ENCODE measurements at places on chromosomes 16 and 17.

GRCh38 chr17:72011561-72011960, 109.3 kb upstream of the SOX9 start:
- DNase-seq = no peak

- no peak for DNase-seq
Observed at GRCh38 chr16:56478281-56479049, 27.1 kb downstream of the OGFOD1 start.

DNA sequence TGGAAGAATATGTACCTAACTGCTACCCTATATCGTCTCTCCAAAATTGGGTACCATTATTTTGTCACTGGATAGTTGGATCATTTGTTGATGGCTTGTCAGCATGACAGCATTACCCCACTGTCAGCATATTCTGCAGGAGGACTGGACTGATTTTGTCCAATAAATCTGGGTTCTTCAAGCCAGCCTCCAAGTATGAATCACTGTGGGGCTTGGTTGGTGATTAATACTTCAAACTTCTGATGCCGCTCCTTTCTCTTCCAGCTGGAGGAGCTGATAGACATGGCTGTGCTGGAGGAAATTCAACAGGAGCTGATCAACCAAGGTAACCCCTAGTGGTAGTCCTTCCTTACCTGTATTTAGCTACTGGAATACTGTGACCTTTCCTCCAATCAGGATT, 2.5 kb downstream of the RPAIN start:
- no peak for DNase-seq

DNA sequence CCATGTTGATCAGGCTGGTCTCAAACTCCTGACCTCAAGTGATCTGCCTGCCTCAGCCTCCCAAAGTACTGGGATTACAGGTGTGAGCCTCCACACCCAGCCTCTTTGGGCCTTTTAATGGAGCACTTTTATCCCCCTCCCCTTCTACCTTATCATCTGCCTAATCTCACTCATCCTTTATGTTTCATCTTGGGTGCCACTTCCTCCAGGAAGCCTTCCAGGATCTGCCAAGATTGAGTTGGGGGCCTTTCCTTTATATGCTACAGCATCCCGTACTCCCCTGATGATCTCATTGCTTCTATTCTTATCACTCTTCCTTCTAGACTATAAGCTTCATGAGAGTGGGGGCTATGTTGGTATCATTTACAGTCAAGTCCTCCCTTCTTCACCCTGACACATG, 192.8 kb upstream of the WSCD1 start:
- no peak for DNase-seq

DNA sequence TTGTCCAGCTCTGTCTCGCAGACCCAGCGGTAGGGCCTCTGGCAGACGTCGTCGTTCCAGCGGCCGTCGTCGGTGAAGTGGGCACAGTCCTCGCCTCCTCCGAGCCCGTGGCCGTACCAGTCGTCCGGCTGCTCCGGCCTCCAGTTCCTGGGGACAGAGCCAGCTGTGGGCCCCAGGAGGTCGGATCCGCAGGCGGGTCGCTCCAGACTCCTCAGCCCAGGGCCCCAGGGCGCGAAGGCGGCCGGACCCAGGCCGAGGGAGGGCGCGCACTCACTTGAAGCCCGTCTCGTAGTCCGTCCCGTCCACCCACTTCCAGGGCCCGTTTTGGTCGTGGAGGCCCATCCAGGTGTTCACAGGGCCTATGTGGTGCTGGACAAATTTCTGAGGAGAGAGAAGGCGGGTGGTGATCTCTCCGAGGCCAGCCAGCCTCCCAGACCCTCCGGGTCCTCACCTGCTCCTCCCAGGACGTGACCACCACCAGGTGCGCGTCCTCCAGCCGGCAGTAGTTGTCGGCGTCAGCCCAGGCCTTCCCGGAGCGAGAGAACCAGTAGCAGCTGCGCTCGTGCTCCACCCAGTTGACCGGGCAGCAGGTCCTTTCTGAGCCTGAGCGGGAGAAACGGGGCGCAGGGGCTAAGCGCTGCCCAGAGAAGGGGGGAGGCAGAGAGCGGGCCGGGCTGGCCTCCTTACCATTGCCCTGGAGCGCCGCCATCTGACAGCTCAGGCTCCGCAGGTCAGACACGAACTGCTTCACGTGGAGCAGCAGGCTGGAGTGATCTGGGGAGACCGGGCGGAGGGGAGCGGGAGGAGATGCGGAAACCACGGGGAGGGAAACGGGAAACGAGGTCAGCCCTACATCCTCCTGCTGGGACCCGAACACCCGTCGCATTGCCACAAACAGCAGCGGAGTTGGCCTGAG, 5.2 kb downstream of the ASGR1 start:
- DNase-seq = no peak

DNA sequence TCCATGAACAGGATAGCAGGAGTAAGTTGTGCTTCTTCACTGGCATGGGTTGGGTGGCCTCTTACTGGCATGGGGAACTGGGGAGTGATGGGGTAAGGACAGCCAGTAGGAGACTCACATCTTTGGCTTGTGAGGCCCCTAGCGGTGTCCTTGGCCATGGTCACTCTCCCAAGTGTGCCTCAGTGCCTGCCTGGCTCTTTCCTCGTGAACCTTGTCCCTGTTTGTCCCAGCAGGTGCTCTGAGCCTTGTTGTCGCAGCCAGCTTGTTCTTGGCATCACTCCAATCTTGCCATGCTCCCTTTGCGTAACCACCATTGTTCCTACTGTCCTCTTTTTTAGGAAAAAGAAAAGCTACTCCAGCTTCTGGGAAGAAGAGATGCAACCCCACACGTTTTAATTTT, 53.6 kb upstream of the SDK2 start:
- no peak for DNase-seq

- no peak for DNase-seq
Observed at GRCh38 chr16:89621698-89622409, 8.4 kb downstream of the DPEP1 start.

DNA sequence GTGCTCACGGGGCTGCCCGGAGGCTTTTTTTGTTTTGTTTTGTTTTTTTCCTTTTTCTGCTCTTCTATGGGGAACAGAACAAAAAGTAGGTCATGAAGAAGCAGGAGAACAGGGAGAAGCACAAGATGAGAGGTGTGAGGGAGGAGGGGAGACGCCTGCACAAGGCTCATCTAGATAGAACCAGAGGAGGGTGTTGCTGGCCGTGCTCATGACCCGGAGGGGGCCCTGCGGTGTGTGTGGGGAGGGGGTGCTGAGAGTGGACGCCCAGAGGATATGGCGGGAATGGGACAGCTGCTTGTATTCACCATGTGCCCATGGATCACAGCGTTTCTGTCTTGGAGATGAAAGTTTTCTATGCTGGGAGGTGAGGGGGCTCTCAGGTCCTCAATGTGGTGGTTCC, 183.7 kb downstream of the FOXL1 start:
- DNase-seq = no peak

- no peak for DNase-seq
Observed at GRCh38 chr16:52993179-52993578, 59.5 kb downstream of the CHD9NB start.

DNA sequence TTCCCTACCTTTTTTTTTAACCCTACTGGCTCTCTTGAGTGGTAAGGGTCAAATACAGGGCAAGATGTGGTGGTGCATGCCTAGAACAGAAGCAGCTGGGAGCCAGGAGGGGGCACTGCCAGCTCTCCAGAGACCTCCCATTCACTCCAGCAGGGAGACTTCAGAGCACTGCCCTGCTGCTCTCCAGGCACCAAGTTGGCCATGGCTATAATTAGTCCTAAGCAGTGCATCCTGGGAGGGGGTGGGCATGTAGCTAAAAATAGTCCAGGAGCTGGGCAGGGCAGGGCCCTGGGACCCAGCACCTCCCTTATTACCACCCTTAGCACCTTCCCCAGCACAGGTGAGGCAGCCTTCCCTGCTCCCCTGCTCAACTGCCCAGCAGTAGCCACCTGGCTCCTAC, 3.5 kb downstream of the CORO6 start:
- DNase-seq = peak; percentile 18

GRCh38 chr17:28499364-28499664, 6.8 kb upstream of the FOXN1 start:
- no peak for DNase-seq

- DNase-seq = no peak
Observed at GRCh38 chr17:18181358-18181757, 2.3 kb upstream of the ALKBH5 start.

GRCh38 chr17:1736348-1737281, 6.1 kb upstream of the SERPINF2 start:
- peak; percentile 35 for DNase-seq

GRCh38 chr16:84459533-84459894, 44.9 kb downstream of the MEAK7 start:
- no peak for DNase-seq

GRCh38 chr17:27952366-27952765, 59.2 kb upstream of the LYRM9 start:
- no peak for DNase-seq

GRCh38 chr17:67200727-67201301, 44.2 kb downstream of the HELZ start:
- DNase-seq = no peak

GRCh38 chr16:55437625-55438024, 41.4 kb upstream of the MMP2 start:
- DNase-seq = no peak

- DNase-seq = peak; percentile 15
Observed at GRCh38 chr17:7523033-7523432, 25.8 kb upstream of the TNFSF12 start.

- no peak for DNase-seq
Observed at GRCh38 chr16:72291531-72291981, 119.6 kb upstream of the PMFBP1 start.

- no peak for DNase-seq
Observed at GRCh38 chr17:20156196-20157000, 147.2 kb downstream of the SPECC1 start.

GRCh38 chr17:81656118-81656743, at the start of gene PDE6G:
Gene PDE6G (minus strand): TSS chr17:81656542. CDS start chr17:81653305, 3,237 bp downstream.
- DNase-seq = no peak

DNA sequence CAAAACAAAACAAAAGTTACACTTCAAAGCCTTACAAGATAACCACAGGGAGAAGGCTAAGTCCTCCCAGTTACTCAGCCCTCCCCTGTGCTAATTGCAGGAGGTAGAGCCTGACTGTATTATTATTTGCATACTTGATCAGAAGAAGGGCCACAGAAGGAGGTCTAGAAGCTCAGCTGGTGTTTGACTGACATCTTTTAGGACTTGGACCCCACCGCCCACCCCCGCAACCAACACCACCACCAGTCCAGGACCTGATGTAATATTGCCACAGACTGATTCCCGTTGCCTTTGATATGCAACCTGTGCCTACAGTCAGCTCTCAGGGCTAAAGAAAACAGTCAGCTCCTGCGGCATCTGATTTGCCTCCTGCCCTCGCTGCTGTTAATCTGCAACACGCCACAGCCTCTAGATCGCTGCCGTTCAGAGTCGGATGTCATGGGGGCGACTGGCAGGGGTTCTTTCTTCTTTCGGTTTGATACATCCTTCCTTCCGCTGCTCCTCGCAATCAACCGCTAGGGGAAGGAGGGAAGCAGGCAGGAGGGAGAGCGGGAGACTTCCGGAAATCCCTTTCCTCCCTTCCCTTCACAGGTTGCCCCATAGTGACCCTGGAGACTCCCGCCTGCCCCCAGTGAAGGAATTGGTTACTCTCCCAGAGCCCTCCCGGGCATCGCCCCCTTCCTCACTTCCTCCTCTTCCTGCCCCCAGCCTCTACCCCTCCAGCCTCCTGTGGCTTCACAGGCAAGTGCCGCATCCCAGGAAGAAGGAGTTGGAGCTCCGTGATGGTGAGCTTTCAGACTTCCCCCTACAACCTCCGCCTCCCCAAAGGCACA, 90.5 kb upstream of the SOX9 start:
- DNase-seq = no peak

DNA sequence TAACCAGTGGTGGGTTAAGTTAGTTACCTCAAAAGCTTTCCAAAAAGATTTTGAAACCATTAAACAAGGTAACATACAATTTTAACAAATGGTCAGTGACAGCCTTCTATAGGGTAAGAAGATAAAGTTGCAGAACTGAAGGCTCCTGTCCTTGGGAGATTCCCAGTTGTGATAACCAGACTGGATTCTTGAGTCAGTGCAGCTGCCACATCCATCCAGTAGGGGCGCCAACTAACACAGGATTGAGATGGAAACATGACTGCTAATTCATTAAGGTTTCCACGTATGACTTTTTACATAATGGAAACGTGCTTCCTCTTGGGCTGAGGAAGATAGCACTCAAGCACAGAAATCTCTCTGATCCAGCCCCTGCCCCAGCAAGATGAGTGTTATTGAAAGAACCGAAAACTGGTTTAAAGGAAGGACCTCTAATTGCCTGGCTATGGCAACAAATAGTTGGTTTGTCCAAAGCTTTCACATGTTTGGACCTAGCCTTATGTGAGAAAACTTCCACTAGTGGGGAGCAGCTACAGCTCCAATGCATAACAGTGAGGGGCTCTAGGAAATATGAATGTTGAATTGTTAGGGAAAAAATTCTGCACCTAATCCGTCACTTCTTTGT, 269.8 kb upstream of the MYOCD start:
- no peak for DNase-seq

DNA sequence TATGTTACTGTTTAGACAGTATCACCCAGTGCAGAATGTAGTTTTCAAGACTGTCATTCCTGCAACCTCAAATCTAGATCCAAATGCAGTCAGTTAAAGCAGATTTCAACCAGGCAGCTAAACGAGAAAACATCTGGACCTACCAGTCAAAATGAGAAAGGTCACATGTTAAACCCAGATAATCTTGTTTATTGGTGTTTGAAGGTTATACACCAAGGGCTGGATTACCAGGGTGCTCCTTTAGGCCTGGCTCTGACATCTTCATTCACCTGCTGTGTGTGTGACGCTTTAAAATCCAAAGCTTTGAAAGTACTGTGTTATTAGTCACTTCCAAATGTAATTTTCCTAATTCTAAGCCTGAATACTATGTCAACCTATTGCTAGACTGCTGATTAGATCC, 54.9 kb downstream of the IKZF3 start:
- no peak for DNase-seq

DNA sequence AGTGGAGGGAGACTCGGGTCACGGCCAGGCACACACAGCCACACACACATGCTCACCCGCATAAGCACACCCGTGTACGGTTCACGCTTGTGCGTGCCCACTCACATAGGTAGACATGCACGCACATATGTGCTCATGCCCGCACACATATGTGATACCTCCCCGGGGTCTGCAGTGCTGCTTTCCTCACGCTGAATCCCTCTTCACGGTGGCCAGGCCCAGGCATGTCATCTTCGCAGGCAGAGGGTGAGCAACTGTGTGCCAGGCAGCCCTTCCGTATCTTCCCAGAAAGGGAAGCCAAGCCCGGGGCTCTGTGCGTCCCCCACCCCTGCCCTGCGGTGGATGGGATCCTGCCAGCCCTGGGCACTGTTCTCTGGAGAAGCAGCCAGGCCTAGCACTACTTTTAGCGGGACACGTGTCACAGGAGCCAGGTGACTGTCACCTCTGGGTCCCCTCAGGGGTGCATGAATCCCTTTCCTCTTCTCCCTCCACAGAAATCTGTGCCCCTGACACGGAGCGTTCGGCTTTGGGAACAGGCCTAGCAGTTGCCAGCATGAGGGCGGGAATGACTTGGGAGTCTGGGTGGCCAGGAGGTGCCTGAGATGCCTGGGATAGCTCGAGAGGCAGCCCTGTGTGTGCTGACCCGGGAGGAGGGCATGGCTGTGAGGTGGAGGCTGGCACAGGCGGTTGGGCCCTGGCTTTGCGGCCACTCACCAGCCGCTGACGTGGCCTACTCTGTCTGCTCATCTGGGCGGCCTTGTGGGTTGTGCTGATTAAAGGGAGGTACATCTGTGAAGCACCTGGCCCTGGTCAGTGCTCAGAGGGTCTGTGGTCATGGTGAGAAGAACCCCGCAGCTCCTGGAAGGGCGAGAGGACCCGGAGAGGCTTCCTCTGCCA, 47.5 kb downstream of the BAIAP2 start:
- DNase-seq = no peak

Measured in NCI-H446 (cell line).